Uterine smooth muscle cell (primary cell): ENCODE measurements at places on chromosomes 4 and X. TPM values are rescaled to one million over a fixed set of nuclear protein-coding genes. Genes with fewer than 3 reads are reported as not detected.

The GRPEL1 gene
- 30.0 and 36.7 TPM in 2 replicates for total RNA-seq

The FAM236B gene
- not detected in 2 replicates for total RNA-seq

The ADGRL3 gene
- total RNA-seq = 0.11 and 0.12 TPM in 2 replicates

The MAGEA11 gene
- total RNA-seq = not detected in 2 replicates

The PNCK gene
- total RNA-seq = 1.2 TPM in 1 of 2 replicates, not detected in the other

The SLC34A2 gene
- total RNA-seq = not detected in 2 replicates

The GYG2 gene
- total RNA-seq = 1.1 and 2.4 TPM in 2 replicates

The DCAF4L1 gene
- 0.11 and 0.12 TPM in 2 replicates for total RNA-seq

The SAGE1 gene
- not detected in 2 replicates for total RNA-seq

The RAB33B gene
- 11.2 and 20.2 TPM in 2 replicates for total RNA-seq

The SMIM43 gene
- 0.25 and 0.89 TPM in 2 replicates for total RNA-seq

The EDNRA gene
- 3.5 and 10.7 TPM in 2 replicates for total RNA-seq

The NPY5R gene
- not detected in 2 replicates for total RNA-seq

The CSAG3 gene
- not detected in 2 replicates for total RNA-seq

The AFP gene
- 1.2 and 1.7 TPM in 2 replicates for total RNA-seq

The PLRG1 gene
- 90.1 and 155 TPM in 2 replicates for total RNA-seq

The MEPE gene
- total RNA-seq = not detected in 2 replicates

The MXRA5 gene
- total RNA-seq = 36.2 and 49.0 TPM in 2 replicates

The TRMT44 gene
- 16.7 and 17.7 TPM in 2 replicates for total RNA-seq

The ANOS1 gene
- total RNA-seq = 7.9 and 12.5 TPM in 2 replicates

The PLXNA3 gene
- total RNA-seq = 19.2 and 26.2 TPM in 2 replicates

The ZNF330 gene
- 54.6 and 54.7 TPM in 2 replicates for total RNA-seq
